ENCODE measurements at places on chromosomes 6 and 20.

DNA sequence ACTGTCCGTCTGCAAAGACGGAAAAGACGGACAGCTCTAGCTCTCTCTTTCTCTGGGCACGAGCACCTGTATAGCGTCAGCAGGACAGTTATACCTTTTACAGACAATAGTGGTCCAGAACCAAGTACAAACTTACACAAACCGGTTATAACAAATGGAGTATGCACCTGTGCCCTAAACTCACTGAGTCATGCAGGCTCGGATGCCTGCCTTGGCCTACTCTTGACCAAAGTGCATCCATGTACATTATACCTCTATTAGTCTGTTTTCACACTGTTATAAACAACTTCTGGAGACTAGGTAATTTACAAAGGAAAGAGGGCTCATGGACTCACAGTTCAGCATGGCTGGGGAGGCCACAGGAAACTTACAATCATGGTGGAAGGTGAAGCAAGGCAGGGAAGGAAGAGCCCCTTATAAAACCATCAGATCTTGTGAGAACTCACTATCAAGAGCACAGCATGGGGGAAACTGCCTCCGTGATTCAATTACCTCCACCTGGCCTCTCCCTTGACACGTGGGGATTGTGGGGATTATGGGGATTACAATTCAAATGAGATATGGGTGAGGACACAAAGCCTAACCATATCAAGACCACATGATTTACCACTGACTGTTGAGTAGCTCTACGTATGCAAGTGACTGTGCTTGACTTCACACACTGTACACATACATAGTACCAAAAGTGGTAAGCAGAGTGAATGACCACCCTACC, 23.1 kb downstream of the MAN1A1 start:
- no peak for DNase-seq

- no peak for DNase-seq
Measured at GRCh38 chr20:43432498-43432897, 25.2 kb upstream of the SRSF6 start.

DNA sequence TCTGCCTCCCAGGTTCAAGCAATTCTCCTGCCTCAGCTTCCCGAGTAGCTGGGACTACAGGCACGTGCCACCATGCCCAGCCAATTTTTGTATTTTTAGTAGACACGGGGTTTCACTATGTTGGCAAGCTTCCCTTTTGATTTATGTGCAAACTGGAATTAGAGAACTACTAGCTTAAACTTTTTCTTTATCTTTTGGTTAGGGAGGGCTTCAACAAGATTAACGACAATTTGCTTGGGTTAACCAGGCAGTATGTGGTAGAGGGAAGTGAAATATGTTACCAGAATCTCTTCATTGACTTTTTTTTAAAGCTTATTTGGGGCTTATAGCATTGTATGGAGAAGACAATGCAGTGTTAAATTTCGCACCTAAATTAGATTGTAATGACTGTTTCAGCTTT, 9.0 kb downstream of the MYO6 start:
- DNase-seq, result no peak

DNA sequence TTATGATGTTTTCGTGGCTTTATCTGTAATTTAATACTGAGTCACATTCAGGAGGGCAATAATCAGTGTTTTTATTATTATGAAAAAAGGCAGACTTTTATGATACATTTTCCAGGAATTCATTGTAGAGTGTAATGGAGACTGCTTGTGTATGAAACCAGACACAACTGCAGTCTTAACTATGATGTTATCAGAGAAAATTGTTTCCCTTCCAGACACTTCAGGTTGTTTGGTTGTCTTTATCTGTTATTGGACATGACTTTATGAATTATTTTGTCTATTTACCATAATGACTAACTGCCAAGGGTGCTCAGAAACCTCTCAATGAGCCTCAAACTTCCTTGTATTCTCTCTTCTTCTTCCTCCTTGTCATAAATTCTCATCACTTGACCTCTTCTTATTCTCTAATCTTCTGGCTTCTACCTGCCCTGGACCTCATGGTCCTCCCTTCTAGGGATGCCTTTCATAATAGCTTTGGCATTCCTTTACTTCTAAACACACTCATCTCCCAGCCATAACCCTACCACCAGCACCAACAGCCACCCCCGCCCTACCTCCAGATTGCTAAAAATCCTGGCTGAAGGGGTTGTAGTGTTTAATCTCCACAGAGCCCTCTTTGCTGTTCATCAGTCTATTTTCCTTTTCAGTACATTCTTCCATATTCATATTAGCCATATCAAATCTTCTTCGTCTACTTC, 492.5 kb downstream of the CDKAL1 start:
- DNase-seq, result no peak

DNA sequence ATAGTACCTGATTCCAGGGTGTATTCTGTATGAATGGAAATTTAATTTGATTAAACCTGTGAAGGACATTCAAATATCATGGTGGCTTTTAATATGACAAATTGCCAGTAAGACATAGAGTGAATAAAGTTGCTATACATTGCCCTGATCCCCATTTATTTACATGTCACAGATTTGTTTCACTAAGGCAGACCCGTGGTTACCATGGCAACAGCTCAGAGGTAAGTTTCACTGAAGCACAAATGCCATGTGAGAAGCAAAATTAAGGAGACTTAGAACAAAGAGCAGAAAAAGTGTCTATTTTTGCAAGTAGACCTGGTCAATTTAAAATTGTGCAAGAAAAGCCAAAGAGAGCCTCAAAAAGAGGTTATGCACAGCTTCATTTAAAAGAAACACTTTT, 63.7 kb downstream of the PXDC1 start:
- no peak for DNase-seq

- no peak for DNase-seq
Measured at GRCh38 chr6:16146028-16146427, 17.1 kb downstream of the MYLIP start.

- no peak for DNase-seq
Measured at GRCh38 chr6:41581381-41581991, 35.3 kb downstream of the FOXP4 start.

DNA sequence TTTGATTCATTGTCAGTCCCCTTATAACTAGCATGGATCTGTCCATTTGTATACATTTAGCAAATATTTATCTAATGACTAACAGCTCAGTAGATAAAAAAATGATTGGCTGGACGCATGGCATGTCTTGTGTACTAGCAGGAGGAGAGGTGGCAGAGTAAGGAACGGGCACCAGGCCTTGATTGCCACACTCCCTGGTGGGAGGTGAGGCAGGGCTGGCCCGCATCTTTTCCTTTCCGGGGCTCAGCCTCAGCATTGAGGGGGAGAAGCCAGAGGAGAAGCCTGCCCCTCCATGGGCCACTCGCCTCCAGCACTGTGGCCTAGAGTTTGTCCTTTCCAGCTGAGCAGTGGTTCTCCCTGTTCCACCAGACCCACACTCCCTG, 84.9 kb upstream of the TMEM181 start:
- no peak for DNase-seq

GRCh38 chr6:3280866-3281465, 22.2 kb downstream of the PSMG4 start:
- no peak for DNase-seq

GRCh38 chr6:137970368-137970767, 103.3 kb downstream of the TNFAIP3 start:
- DNase-seq, result peak; percentile 19

DNA sequence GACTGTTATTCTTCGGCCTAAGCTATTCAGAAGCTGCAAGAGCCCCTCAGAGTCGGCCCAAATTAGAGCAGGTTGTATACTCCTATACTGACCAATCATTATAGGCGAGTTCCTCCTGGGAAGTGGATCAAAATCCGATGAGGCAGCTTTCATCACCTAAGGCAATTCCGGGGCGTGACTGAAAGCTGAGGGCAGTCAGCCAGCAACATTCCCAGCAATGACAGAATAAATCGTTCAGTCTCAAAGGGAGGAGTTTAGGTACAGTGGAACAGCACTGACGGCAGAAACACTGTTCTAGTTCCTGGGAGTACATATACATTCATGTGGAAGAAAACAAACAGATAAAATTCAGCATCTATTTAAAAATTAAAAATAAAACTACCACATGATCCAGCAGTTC, 10.8 kb downstream of the HLA-DQB2 start:
- DNase-seq, result no peak

DNA sequence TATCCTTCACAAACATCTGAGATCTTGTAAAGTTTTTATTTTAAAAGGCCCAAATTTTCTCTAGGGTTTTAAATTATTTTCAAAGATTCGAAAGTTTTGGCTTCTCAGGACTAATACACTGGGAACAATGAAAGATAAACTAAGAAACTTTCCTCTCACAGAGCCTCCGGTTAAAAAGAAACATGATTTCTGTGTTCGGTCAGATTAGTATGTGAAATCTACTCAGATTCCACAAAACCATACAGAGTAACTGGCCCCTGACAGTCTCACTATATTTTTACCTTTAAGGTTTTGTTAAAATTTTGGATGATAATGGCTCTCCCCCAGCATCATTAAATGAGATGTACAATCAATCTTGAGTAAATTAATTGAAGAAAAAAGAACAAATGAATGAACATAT, 471.0 kb downstream of the COL12A1 start:
- no peak for DNase-seq

DNA sequence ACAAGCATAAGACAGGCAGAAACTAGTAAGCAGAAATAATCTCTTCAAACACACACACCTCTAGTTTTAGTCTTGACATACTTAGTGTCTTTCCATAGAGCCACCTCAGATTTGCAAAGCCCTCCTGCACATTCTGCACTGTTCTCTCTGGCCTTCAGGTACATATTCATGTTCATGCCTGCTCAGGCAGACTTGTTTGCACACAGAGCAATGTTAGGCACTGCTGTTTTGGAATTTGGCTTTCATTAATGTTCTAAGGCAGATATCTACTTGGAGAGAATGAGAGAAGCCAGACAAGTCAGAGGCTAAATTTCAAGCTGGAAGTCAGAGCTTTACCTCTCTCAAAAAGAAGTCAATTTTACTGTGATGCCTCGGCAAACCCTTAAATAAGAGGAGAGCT, 21.3 kb upstream of the DST start:
- no peak for DNase-seq

GRCh38 chr20:44523746-44524145, 1.9 kb upstream of the SERINC3 start:
- no peak for DNase-seq

DNA sequence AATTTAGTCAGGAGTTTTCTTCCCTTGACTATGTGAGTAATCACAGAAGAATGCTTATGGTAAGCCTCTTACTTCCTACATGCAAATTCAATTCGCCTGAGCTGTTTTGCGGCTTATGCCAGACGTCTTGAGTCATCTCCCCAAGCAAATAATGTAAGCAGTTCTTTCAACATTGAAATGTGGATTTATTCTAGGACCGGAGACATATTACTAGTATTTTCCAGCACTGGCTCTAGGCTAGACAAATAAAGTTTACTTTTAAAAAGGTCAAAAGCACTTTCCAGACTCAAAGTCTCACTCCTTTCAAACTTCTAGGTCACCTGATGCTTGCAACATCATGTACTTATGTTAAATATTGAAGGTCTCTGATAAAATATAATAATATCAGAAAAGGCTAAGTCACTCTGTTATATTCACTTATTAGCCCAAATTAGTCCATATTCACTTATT, 38.1 kb upstream of the NOX3 start:
- peak; percentile 58 for DNase-seq

- DNase-seq, result peak; percentile 60
Measured at GRCh38 chr6:160455541-160456213, 107.5 kb downstream of the SLC22A3 start.

DNA sequence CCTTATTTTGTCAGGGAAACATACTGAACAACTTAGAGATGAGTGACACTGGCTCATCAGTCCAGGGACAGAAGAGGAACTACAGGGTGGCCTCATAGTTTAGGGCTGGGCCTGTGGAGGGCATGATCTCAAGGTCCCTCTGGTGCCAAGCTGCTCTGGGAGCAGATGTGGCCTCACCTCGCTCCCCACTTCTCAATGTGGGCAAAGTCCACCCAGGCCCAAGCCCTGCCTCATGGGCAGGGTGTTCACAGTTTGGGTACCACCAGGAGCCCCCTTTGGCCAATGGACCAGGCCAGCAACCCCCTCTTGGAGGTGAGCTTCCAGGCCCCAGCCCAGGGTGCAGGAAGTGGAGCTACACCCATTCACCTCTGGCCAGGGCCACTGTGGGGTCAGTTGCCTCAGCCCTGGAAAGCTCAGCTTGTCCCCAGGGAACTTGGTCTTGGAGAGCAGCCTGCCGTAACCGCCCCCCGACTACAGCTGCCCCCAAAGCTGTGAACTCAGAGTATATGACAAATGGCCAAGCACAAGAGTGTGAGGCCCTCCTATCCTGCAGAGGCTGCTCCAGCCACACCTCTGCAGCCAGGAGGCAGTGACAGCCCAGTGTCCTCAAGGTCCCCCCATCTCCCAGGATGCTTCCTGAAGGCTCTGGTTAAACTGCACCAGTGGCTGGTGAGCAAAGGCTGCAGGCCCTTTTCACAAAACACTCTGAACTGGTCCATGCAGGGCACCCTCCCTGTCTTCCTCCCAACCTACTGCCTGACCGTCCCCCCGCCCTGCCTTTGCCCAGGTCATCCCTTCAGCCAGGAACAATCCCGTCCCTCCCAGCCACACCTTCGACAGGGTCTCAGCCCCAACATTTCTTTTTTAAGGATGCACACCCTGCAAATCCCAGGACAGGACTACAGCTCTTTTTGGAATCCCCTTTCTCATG, 3.6 kb downstream of the ADISSP start:
- no peak for DNase-seq

- DNase-seq, result no peak
Measured at GRCh38 chr6:100426744-100427338, 37.9 kb downstream of the SIM1 start.

GRCh38 chr6:20292905-20293304, 80.6 kb upstream of the MBOAT1 start:
- DNase-seq, result no peak

- DNase-seq, result peak; percentile 79
Measured at GRCh38 chr20:62921119-62921687, 5.1 kb downstream of the DIDO1 start.

DNA sequence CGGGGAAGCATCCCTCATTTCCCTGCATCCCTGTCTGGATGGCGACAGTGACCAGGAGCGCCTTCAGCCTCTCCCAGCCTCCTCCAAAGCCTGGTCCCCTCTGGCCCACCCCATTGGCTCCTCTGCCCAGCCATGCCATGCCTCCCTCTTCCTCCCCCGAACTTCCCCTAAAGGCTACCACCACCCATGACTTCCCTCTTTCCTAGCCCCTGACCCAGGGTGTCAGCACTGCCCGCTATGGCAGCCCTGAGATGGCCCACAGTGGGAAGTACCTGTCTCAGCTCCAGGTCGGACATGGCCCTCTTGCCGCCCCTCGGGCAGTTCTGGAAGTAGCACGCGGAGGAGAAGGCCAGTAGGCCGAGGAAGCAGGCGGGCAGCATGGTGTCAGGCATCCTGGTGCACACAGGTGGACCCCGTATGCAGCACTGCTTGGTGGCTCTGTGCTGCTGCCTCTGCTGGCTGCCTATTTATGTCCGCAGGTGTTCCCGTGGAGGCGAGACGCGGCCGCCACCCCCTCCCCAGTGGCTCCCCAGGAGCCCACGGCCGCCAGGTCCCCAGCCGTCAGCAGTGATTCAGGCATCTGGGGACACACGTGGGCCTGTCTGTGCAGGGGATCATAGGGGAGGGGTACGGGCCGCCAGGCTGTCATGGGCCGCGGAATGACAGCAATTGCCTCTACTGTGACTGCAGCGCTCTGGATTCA, at the start of gene AVP:
TSS of gene AVP (minus strand) at position 442 of the 703 bp plus-strand sequence. CDS start at position 392, 50 bp downstream.
- no peak for DNase-seq

GRCh38 chr6:165615636-165616035, 47.4 kb downstream of the PDE10A start:
- no peak for DNase-seq

Data from activated CD4-positive, alpha-beta T cell treated with anti-CD3 and anti-CD28 coated beads, Interleukin-2, amount 50 U/mL, for 16 hours (primary cell).